CD14-positive monocyte (primary cell): ENCODE measurements at places on chromosomes 5 and 9.

DNA sequence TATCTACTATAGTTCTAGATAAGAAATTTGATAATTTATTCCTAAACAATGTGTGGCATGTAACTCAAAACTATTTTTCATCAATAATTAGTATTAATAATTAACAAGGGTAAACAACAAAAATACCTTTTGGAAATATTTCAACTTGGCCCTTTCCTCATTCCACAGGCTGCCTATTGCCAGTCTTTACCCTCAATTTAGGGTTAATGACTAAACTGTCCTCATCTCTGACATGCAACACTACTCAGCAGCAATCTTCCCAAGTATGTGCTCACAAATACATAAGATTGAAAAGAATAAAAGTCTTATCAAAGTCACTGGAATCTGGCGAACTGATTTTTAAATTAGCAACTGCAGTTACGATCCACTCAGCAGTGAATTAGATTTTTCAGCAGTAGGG, 153.6 kb downstream of the GLIS3 start:
- H3K4me1 ChIP-seq, result no peaks in the 10 kb centered on the region
- DNase-seq, result no peak
- H3K27ac ChIP-seq, result no peak overlapping the region
- no peaks in the 10 kb centered on the region for H3K36me3 ChIP-seq
- H3K27me3 ChIP-seq, result no peaks in the 10 kb centered on the region
- H3K4me3 ChIP-seq, result no peak overlapping the region

DNA sequence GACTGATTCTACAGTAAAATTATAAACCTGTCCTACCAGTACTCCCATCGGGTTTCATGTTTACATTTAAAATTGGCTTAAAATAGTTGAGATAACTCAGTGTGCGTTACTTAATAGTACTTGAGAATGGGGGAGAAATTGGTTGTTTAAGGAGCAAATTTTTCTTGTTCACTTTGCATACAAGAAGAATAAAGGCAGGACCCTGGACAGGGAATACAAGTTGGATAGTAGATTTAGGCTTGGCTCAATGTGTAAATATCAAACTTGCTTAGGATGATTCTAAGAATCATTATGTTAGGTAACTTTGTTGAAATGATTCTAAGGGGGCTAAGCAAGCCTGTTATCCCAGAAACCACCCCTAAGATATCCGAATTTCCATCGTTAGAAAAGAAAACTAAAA, 448.4 kb upstream of the TLE4 start:
- no peak overlapping the region for H3K27ac ChIP-seq
- no peaks in the 10 kb centered on the region for H3K4me1 ChIP-seq
- H3K36me3 ChIP-seq, result no peaks in the 10 kb centered on the region
- H3K4me3 ChIP-seq, result no peak overlapping the region
- no peaks in the 10 kb centered on the region for H3K27me3 ChIP-seq

GRCh38 chr9:7223981-7224380, 466.2 kb downstream of the KDM4C start:
- H3K27me3 ChIP-seq, result peaks cover 15% of the 10 kb centered on the region
- no peak overlapping the region for H3K27ac ChIP-seq
- H3K4me3 ChIP-seq, result no peak overlapping the region

- peak overlapping the region; percentile 57 for H3K4me3 ChIP-seq
- DNase-seq, result peak; percentile 13
- H3K4me1 ChIP-seq, result peaks cover 36% of the 10 kb centered on the region
- no peaks in the 10 kb centered on the region for H3K27me3 ChIP-seq
- no peaks in the 10 kb centered on the region for H3K36me3 ChIP-seq
- peak overlapping the region; percentile 71 for H3K27ac ChIP-seq
Measured at GRCh38 chr9:78196258-78196657, 39.6 kb upstream of the CEP78 start.

- no peaks in the 10 kb centered on the region for H3K27me3 ChIP-seq
- H3K27ac ChIP-seq, result no peak overlapping the region
- H3K4me3 ChIP-seq, result no peak overlapping the region
- DNase-seq, result no peak
Measured at GRCh38 chr5:177565046-177565445, 10.7 kb upstream of the FAM193B start.

GRCh38 chr9:14180093-14180959, 133.6 kb downstream of the NFIB start:
- DNase-seq, result no peak
- no peak overlapping the region for H3K27ac ChIP-seq
- no peaks in the 10 kb centered on the region for H3K4me1 ChIP-seq
- H3K27me3 ChIP-seq, result no peaks in the 10 kb centered on the region
